Large intestine (tissue), 12 donors: ENCODE measurements at places on chromosomes 7 and 10. TPM values are rescaled to one million over a fixed set of nuclear protein-coding genes. Genes with fewer than 3 reads are reported as not detected.

DNA sequence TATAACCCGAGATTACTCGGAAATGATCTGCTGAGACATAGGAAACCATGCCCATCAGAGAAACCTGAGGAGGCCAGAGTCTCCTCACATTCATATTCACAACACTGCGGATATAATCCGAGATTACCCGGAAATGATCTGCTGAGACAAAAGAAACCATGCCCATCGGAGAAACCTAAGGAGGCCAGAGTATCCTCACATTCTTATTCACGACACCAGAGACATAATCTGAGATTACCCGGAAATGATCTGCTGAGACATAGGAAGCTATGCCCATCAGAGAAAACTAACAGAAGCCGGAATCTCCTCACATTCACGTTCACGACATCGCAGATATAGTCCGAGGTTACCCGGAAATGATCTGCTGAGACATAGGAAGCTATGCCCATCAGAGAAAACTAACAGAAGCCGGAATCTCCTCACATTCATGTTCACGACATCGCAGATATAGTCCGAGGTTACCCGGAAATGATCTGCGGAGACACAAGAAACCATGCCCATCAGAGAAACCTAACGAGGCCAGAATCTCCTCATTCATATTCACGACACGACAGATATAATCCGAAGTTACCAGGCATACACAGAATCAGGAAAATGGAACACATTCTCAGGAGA lies 422.3 kb upstream of the AKR1E2 start:
- DNase-seq, result no peak

Gene PLEKHS1
- 62.4 TPM for polyA plus RNA-seq

Gene ZC3HAV1L
- polyA plus RNA-seq, result 13.1 TPM

Gene HOGA1
- polyA plus RNA-seq, result 3.2 TPM
